ENCODE measurements at places on chromosomes 3 and 15. TPM values are rescaled to one million over a fixed set of nuclear protein-coding genes. Genes with fewer than 3 reads are reported as not detected.

ACTR8 gene
- 18.4 TPM for total RNA-seq

DNA sequence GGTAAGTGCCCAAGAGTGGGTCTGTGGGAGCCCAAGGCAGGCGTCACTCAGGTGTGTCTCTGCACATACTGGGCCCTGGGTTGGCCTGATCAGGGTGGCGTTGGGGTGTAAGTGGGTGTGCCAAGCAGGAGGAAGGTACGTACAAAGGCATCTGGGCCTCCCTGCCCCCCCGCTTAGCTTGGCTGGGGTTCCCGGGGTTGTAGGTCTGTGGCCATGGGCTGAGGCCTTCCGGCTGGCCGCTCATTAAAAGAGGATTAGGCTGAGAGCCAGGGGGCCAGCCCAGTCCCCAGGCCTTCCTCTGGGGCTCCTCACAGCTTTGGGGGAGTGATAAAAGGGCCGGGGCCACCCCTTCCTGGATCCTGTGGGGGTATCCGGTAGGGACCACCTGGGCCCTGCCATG is 13.3 kb downstream of the SEMA3F start:
- DNase-seq: no peak

- DNase-seq: no peak
These were observed 1338.8 kb downstream of the NSUN3 start for GRCh38 chr3:95401693-95402092.

IGDCC3 gene
- total RNA-seq: 0.49 TPM

DNA sequence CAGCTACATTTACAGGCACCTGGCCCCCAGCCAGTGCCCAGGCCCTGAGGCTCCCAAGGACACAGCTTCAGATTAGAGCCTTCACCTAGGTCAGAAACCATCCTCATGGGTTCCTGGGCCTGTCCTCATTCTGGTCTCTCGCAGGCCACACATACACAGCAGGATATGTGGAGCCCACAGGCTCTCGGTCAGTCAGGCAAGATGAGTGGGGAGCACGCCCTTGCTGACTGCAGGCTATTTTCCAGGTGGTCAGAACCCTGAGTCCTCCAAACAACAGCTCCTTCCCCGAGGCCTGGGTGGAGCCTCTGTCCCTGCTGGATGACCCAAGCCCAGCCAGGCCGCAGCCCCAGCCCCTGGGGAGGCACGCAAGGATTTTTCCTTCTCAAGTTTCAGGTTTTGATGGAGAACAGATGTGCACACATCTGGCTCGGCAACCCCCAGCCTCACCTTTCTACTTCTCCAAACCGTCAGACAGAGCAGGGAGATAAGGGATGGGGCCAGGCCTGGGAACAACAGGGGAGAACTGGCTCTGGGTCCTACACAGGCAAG is 1.6 kb downstream of the STRA6 start:
- no peak for DNase-seq

- no peak for DNase-seq
These were observed 279.4 kb downstream of the ZBBX start for GRCh38 chr3:167100651-167101050.

GRCh38 chr3:143839980-143840379 is 8.3 kb downstream of the SLC9A9 start:
- no peak for DNase-seq

CPLX3 gene
- not detected for total RNA-seq

KCNMB2 gene
- 1.5 TPM for total RNA-seq

- DNase-seq: no peak
These were observed 8.2 kb downstream of the XYLB start for GRCh38 chr3:38354588-38355330.

- no peak for DNase-seq
These were observed 429.4 kb downstream of the SHQ1 start for GRCh38 chr3:72418856-72419255.

DNA sequence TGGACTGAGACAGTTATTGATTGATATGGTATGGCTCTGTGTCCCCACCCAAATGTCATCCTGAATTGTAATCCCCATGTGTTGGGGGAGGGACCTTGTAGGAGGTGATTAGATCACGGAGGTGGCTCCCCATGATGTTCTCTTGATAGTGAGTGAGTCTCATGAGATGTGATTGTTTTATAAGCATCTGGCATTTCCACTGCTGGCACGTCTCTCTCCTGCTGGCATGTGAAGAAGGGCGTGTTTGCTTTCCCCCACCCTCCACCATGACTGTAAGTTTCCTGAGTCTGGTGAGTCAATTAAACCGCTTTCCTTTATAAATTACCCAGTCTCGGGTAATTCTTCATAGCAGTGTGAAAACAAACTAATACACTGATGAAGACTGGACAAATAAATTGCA is 105.6 kb upstream of the MELTF start:
- no peak for DNase-seq

- no peak for DNase-seq
These were observed 59.2 kb upstream of the FAM174B start for GRCh38 chr15:92714477-92715401.

- no peak for DNase-seq
These were observed 49.1 kb downstream of the ZDHHC3 start for GRCh38 chr3:44926921-44927320.

- DNase-seq: no peak
These were observed 1.3 kb upstream of the USP3 start for GRCh38 chr15:63502843-63503738.

DNA sequence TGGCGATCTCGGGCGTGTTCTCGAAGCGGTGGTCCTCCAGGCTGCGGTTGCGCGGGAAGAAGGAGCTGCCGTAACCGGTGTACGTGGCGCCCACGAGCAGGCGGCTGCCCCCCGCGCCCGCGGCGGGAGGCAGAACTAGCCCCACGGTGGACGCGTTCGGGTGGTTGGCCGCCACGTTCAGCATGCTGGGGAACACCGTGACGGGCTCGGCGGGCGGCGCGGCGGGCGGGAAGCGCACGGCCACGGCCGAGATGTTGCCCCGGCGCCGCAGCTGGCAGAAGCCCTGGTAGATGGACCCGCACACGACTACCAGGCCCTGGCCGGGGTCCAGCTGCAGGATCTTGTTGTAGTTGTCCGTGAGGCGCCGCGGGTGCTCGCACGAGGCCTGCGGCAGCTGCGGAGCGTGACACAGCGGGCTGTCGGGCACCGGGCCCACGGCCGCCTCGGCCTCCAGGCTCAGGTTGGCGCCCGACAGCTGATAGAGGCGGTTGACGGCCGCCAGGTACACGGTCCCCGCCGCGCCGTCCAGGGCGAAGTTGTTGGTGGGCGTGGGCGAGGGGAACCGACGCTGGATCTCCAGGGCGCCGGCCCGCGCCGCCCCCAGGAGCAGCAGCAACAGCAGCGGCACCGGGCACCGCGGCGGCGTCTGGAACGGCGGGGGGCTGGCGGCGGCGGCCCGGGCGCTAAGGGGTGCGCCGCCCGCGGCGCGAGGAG is 397 bp downstream of the PLXND1 start:
- no peak for DNase-seq

DNA sequence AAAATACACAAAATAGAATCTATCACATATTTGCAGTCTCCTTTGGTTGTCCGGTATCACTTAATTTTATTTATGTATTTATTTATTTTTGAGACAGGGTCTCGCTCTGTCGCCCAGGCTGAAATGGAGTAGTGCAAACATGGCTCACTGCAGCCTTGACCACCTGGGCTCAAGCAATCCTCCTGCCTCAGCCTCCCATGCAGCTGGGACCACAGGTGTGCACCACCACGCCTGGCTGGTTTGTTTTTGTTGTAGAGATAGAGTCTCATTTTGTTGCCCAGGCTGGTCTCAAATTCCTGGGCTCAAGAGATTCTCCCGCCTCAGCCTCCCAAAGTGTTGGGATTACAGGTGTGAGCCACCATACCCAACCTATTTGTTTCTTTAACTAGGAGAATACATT is 33.9 kb downstream of the DENND4A start:
- no peak for DNase-seq

GRCh38 chr3:86708893-86709292 is 282.1 kb downstream of the VGLL3 start:
- no peak for DNase-seq

DNA sequence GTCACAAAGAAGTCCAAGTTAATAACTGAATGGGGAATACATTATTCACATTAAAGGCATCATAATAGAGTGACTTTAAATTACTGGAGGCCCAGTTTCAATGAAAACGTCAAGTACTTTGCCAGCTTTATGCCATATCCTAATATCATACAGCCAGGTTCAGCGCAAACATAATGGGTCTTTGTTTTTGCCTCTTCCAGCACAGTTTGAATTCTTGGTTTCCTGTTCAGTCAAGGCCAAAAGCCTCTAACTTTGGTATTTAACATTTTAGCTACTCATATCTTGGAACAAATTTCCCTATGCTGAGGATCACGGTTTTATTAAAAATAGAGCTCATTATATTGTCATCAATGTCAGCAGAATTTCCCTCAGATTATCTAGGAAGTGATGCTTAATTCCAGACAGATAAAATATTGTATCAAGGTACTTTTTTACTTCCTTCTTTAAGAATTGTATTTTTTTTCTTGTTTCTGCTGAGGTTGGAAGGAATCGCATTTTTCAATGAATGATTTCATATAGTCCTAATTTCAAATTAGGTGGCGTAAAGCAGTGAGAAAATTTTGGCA is 269.2 kb downstream of the THRB start:
- DNase-seq: no peak

ERC2 gene
- 1.2 TPM for total RNA-seq

GRCh38 chr3:141441381-141442364 is 45.2 kb upstream of the RASA2 start:
- DNase-seq: no peak

- no peak for DNase-seq
These were observed 380.6 kb upstream of the C2CD4B start for GRCh38 chr15:62545467-62546227.

ACP3 gene
- 12.3 TPM for total RNA-seq

PPP1R14D gene
- not detected for total RNA-seq

DNA sequence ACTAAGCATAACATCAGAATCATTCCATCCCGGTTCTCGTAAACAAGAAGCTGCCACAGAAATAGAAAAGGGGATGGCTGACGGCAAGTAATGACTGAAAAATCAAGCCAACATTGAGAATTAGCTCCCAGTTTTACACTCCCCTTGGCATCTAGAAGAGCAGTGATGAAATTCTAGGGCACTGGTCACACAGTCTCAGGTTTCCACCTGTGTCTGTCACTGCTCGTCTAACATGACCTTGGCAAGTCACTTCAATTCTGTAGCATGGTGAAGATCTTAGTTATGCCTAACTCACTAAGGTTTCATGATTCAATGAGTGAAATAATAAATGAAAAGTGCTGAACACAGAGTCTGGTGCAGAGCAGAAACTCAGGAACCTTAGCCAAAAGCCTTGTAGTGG is 272.3 kb upstream of the ARRDC4 start:
- DNase-seq: no peak

DNA sequence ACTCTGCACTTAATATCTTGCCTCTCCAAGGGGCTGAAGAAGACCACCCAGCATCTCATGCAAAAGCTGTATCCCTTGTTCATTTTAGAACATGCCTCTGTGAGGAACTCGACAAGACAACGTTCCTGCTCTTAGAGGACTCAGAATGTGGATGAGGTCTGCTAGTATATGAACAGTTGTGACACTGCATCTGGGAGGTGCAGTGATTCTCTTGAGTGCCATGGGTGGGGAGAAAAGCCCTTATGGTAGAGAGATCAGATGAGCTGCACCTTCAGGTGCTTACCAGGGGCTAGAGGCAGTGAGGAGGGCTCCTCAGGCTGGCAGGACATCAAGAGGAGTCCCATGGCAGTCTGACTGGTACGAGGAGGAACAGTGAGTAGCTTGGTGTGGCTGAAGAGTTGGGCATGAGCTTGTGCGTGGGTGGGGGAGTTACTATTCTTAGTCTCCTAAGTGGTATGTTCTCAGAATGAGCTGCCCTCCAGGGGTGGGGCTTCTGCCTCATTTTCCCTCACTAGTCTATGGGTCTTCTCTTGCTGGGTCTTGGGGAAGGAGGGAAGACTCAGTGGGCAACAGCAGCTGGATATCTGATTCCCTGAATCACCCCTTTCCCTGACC is 56.7 kb upstream of the ATP2B2 start:
- no peak for DNase-seq

SCN10A gene
- not detected for total RNA-seq

GRCh38 chr3:126845920-126846715 is 136.8 kb upstream of the PLXNA1 start:
- DNase-seq: peak; percentile 52

DNA sequence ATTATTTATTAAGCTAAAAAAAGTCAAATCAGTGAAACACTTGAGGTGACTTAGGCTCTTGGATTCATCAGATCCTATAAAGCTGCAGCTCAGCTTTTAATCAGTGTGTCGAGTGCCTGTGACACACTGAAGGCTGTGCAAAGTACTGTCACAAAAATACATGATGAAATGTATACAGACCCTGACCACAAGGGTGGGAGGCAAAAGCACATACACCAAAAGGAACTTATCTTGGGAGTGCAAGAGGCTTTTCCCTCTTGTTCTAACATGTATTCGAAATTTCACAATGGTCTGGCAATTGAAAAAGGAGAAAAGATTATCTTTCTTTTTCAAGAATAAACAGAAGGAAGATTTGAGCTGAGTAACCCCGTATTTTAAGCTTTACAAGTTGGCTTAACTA is 35.9 kb downstream of the VGLL4 start:
- DNase-seq: no peak

GRCh38 chr15:31905054-31905453 is 125.3 kb upstream of the CHRNA7 start:
- no peak for DNase-seq

GRCh38 chr15:40932649-40933516 is 3.7 kb downstream of the DLL4 start:
- no peak for DNase-seq

- no peak for DNase-seq
These were observed 49.3 kb downstream of the CMTM6 start for GRCh38 chr3:32453346-32453745.

DNA sequence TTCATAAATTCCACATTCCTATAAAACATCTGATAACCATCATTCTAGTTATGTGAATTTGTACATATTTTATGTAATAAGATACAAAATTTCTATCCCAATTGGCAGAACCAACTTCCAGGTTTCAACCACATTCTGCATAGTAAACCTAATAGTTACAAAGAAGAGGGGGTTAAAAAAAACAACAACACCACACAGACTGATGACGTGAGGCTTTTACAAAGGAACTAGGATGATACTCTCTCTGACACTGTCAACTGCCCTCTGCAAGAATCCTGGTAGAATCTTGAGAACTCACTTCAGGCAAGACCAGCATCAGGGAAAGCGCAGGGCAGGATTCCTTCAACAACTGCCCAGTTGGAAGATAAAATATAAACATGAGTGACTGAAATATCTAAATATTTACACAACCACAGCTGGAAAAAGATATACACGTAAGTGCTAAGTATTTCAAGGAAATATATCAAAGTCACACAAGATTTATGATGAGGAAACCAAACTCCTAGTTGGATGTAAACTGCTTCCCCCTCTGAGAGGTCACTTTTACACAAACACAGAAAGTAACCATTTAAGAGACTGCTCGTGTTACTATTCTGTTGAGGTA is 816.4 kb downstream of the ROBO1 start:
- DNase-seq: no peak

DNA sequence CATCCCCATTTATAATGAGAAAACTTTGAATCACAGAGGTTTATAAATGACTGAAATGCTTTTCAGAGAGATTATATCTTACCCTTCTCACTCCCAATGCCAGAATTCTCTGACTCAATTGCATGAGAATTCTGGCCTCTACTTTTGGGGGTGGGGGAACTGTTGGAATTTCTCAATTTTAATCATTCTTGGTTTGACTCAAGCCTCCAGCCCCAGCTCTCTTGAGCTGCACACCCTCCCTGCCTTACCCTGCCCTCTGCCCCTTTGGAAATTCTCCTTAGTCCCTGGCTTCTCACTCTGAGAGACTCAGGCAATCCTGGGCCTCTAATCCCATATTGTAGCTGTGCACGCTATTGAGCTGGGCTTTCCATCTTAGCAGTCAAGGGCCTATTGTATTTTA is 44.2 kb downstream of the ZNF589 start:
- no peak for DNase-seq

GRCh38 chr3:81484520-81484919 is 276.9 kb downstream of the GBE1 start:
- DNase-seq: no peak
